ENCODE measurements at places on chromosomes 12 and 14. TPM values are rescaled to one million over a fixed set of nuclear protein-coding genes. Genes with fewer than 3 reads are reported as not detected.

Gene ANO6
- total RNA-seq: 66.5 TPM

Gene ASPG
- total RNA-seq: not detected

Gene KCNK10
- not detected for total RNA-seq

Gene DTX1
- total RNA-seq: 2.4 TPM

- no peaks in the 10 kb centered on the region for H3K27me3 ChIP-seq
- DNase-seq: no peak
- H3K4me3 ChIP-seq: no peak overlapping the region
- no peak overlapping the region for H3K27ac ChIP-seq
- no peaks in the 10 kb centered on the region for H3K36me3 ChIP-seq
These were observed 42.9 kb upstream of the SINHCAF start for GRCh38 chr12:31368666-31369361.

DNA sequence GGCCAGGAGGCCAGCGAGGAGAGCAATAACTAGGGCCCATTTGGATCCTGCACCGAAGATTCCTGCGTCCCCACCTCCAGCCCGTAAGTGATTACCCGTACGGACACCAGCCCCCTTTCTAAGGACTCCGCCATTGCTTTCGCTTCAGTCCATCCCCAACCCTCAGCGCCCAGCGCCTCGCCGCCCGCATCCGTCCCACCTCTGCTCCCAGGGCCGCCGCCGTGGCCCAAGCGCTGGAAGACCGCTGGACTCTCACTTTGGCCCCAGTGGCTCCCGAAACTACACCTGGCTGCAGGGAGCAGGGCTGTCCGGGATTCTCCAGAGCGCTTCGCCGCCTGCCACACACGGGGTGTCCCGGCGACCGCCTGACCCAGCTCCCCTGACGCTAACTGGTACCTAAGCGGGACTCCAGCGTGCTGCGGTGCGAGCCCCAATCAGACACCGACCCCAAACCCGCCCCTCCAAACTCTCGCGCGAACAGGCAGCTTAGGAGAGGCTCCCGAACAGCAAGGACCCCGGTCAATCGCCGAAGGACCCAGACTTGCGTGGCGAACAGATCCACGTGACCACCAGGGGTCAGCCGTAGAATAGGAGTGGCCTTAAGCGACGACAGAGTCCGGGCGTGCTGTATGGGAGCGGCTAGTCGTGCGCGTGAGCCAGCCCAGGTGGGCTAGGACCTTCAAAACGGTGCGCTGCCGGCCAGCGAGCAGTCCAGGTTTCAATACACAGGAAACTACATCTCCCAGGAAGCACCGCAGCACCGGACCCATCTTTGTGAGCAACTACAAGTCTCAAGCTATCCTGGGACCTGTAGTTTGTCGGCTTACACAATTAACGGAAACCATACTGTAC, at the start of gene CNPY2:
CNPY2 (minus strand) TSS at position 367 of the 852 bp plus-strand sequence. CDS start 771 bp downstream, outside the sequence.
- DNase-seq: peak; percentile 97
- H3K27ac ChIP-seq: peak within 1 kb of the TSS; percentile 96
- H3K36me3 ChIP-seq: peaks cover 9% of the 10 kb centered on the region
- no peaks in the 10 kb centered on the region for H3K27me3 ChIP-seq
- H3K4me1 ChIP-seq: peaks cover 13% of the 10 kb centered on the region

- no peaks in the 10 kb centered on the region for H3K27me3 ChIP-seq
- H3K36me3 ChIP-seq: peaks cover 3% of the 10 kb centered on the region
- peak within 1 kb of the TSS; percentile 97 for H3K27ac ChIP-seq
These were observed at the start of gene ZNF641 for GRCh38 chr12:48350249-48351021. ZNF641 (minus strand) TSS chr12:48350919; CDS start chr12:48348090, 2,829 bp downstream.

- H3K4me3 ChIP-seq: no peak overlapping the region
- H3K36me3 ChIP-seq: no peaks in the 10 kb centered on the region
- no peaks in the 10 kb centered on the region for H3K27me3 ChIP-seq
These were observed 448.3 kb downstream of the PCNX1 start for GRCh38 chr14:71355324-71356201.

DNA sequence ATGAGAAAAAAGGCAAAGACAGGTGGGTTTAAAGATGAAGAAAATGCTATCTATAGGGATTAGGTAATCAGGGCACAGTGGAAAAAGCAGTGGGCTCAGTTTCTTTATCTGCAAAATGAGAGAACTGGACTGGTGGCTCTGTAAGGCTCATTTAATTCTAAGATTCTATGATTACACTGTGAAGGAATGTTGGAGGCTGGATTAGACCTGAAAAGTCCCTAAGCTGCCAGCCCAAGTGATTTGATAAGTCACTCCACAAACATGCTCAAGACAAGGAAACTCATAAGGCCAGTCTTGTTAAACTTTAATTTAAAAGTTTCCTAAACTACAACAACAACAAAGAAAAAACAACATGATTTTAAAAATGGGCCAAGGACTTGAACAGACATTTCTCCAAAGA, 75.1 kb downstream of the DCAF5 start:
- H3K4me1 ChIP-seq: peaks cover 30% of the 10 kb centered on the region
- H3K27me3 ChIP-seq: no peaks in the 10 kb centered on the region
- DNase-seq: no peak

- H3K36me3 ChIP-seq: no peaks in the 10 kb centered on the region
- H3K27me3 ChIP-seq: no peaks in the 10 kb centered on the region
- H3K4me1 ChIP-seq: peaks cover 10% of the 10 kb centered on the region
- peak; percentile 3 for DNase-seq
- H3K4me3 ChIP-seq: no peak overlapping the region
These were observed 55.7 kb downstream of the TRPV4 start for GRCh38 chr12:109777544-109777943.

GRCh38 chr14:72801836-72802587, 91.9 kb downstream of the DPF3 start:
- H3K36me3 ChIP-seq: no peaks in the 10 kb centered on the region
- H3K27me3 ChIP-seq: no peaks in the 10 kb centered on the region
- no peak for DNase-seq

- no peaks in the 10 kb centered on the region for H3K27me3 ChIP-seq
- DNase-seq: no peak
- H3K4me3 ChIP-seq: no peak overlapping the region
These were observed 10.5 kb downstream of the NTF3 start for GRCh38 chr12:5442251-5443006.

DNA sequence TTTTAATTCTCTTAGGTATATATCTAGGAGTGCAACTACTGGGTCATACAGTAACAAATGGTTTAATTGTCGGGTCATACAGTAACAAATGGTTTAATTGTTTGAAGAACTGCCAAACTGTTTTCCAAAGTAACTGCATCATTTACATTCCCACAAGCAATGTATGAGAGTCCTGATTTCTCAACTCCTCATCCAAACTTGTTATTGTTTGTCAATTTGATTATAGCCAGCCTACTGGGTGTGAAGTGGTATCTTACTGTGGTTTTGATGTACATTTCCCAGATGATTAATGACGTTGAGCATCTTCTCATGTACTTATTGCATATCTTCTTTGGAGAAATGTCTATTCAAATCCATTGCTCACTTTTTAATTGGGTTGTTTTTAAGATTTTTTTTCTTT, 67.6 kb upstream of the CFL2 start:
- H3K36me3 ChIP-seq: peaks cover 75% of the 10 kb centered on the region
- no peaks in the 10 kb centered on the region for H3K4me1 ChIP-seq
- no peak for DNase-seq
- no peaks in the 10 kb centered on the region for H3K27me3 ChIP-seq

- no peaks in the 10 kb centered on the region for H3K27me3 ChIP-seq
- H3K4me3 ChIP-seq: no peak overlapping the region
- no peaks in the 10 kb centered on the region for H3K36me3 ChIP-seq
- no peak for DNase-seq
- H3K27ac ChIP-seq: no peak overlapping the region
- no peaks in the 10 kb centered on the region for H3K4me1 ChIP-seq
These were observed 211.4 kb downstream of the CCDC59 start for GRCh38 chr12:82146740-82147139.

DNA sequence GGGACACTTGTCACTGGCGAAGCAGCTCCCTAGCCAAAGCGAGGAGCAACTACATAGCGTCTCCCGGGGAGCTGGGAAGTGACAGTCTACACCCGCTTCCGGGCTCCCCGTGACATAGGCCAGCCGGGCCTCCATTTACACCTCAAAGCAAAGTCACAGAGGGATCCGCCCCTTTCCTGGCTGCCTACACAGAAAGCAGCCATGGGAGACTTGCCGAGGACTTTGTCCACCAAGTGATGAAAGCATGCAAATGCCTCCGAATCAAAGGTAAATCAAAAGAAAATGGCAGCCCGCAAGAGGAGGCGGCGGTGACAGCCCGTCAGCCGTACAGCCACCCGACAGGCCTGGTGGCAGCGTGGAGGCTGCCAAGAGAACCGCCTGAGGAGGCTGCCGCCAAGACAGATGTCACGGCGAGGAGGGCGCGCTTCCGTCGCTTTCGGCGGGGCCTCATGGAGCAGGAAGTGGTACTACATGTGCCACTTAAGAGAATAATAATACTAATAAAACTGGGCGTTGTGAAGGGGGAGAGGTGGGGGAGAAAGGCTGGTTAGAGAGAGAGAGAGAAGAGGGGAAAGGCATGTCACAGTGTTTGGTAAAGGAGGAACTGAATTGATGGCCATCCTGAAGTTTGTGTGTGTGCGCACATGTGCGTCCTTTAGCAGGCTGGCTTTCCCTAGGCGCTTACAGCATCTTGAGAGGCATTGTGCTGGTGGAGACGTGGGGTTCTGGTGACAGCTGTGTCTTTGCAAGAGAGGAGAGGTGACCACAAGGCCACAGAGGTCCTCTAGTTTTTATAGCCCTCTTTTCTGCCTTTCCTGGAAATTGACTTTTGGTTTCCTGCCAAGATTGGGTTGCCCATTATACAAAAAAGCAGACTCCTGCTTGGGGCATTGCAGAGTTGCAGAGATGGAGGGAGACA, 661.7 kb downstream of the VRK1 start:
- peak overlapping the region; percentile 42 for H3K4me3 ChIP-seq
- H3K4me1 ChIP-seq: no peaks in the 10 kb centered on the region

Gene BCL11B
- total RNA-seq: not detected

GRCh38 chr14:71610797-71611196, 321.4 kb upstream of the RGS6 start:
- no peaks in the 10 kb centered on the region for H3K36me3 ChIP-seq
- H3K4me3 ChIP-seq: no peak overlapping the region
- no peak overlapping the region for H3K27ac ChIP-seq
- H3K4me1 ChIP-seq: no peaks in the 10 kb centered on the region

Gene KRT6C
- not detected for total RNA-seq

- H3K36me3 ChIP-seq: no peaks in the 10 kb centered on the region
- peaks cover 4% of the 10 kb centered on the region for H3K4me1 ChIP-seq
- DNase-seq: no peak
- no peak overlapping the region for H3K27ac ChIP-seq
- no peak overlapping the region for H3K4me3 ChIP-seq
These were observed 53.8 kb downstream of the VCPKMT start for GRCh38 chr14:50062438-50063085.

Gene HPD
- total RNA-seq: 2.9 TPM

DNA sequence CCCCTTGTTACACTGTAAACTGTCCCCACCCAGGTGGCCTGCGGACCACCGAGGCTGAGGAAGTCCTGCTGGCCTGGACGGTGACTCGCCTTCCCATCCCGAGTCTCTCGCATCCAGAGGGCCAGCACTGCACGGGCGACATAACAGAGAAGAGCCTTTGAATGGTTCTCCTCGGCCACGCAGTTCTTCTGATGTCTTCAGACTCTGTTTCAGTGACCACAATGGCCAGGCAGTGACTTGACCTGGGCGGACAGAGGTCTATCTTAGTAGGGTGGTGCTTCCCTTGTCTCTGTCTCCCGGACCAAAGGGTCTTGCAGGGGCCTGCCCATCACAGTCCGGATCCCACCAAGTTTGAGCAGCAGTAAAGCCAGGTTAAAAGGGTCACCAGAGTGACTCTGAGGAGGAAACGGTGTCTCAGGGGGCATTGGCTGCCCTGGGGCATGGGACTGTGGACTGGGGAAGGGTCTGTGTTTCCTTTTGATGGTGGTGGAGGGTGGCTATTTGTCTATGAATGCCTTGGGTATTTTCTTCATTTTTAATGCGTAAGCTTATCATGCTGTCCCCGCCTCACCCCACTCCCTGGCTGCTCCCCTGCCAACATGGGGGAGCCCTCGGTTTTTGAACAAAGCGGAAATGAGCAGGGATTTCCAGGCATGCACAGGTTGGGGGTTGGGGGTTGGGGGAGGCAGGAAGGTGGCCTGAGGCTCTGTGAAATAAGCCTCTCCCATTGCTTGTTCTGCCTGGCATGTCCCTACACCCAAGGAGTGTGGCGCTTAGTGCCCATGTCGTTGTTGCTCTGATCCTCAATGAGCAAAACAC, 10.3 kb downstream of the KRT85 start:
- DNase-seq: no peak
- no peaks in the 10 kb centered on the region for H3K36me3 ChIP-seq
- H3K4me1 ChIP-seq: no peaks in the 10 kb centered on the region
- peaks cover 40% of the 10 kb centered on the region for H3K27me3 ChIP-seq

Gene ERBB3
- 1.7 TPM for total RNA-seq

GRCh38 chr12:25984759-25985158, 26.3 kb downstream of the RASSF8 start:
- DNase-seq: no peak
- H3K36me3 ChIP-seq: no peaks in the 10 kb centered on the region
- peaks cover 55% of the 10 kb centered on the region for H3K4me1 ChIP-seq
- no peak overlapping the region for H3K27ac ChIP-seq
- no peak overlapping the region for H3K4me3 ChIP-seq
